ENCODE measurements at places on chromosomes 1 and 21.

DNA sequence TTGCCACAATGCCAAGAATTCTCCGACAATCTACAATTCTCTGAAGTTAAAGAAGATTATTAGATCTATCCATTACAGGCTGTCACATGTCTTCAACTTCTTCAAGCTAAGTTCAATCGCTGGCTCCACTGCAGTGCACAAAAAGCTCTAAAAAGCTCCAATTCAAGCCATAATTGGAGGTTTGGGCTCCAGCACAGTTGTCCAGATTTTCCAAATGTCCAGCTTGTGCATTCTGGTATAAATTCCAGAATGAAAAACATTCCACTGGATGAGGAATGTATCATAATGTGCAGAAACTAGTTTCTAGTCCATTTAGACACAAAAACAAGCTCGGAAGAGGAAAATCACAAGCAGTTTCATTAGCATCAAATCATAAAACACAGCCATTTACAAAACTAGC lies 138.6 kb downstream of the NRIP1 start:
- DNase-seq: no peak

GRCh38 chr1:74767490-74767889 lies 34.5 kb downstream of the TYW3 start:
- DNase-seq: no peak

- DNase-seq: no peak
Measured at GRCh38 chr1:107664982-107665925, 299.7 kb downstream of the VAV3 start.

- DNase-seq: no peak
Measured at GRCh38 chr1:108814343-108815125, 42.4 kb downstream of the AKNAD1 start.

GRCh38 chr1:203325026-203325417 lies 19.7 kb downstream of the BTG2 start:
- no peak for DNase-seq

GRCh38 chr1:17984583-17984982 lies 123.0 kb upstream of the IGSF21 start:
- no peak for DNase-seq

GRCh38 chr1:72827278-72827677 lies 544.9 kb upstream of the NEGR1 start:
- no peak for DNase-seq

DNA sequence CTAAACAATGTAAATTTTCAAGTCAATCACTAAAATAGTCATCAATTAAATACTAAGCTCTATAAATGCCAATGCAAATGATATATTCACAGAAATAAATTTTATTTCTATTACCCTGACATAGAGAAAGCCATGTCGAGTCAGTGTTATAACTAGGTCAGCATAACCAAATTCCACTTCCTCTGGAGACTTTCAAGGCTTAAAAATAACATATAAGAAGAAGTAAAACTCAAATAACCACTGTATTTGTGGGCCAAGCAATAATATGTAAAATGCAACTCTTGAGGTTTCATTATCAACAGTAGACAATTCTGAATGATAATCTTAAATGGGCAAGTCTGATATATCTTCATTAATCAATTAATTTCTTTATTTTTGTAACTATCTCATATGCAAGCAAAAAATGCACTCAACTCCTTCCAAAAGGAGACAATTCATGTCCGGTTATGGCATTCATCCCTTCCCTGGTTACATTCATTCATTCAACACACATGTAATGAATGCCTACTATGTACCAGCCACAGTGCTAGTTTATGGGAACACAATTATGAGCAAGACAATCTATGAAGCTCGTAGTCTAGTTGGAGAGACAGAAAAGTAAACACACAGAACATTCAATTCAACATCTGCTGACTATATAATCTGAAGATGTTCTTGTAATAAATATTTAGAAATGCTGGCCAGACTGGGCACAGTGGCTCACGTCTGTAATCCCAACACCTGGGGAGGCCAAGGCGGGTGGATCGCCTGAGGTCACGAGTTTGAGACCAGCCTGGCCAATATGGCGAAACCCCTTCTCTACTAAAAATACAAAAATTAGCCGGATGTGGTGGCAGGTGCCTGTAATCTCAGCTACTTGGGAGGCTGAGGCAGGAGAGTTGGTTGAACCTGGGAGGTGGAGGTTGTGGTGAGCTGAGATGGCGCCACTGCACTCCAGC lies 37.1 kb upstream of the CAP1 start:
- DNase-seq: no peak

DNA sequence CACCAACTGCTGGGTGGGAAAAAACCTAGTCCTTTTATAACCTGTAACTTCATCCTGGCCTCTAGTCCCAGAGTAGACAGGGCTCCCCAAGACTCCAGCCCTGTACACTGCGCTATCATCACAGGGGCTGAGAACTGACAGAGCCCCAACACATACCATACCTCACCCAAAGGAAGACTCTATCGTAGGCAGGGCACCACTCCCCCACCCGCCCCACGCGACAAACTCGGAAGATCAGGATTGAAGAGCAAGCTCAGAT lies 15.8 kb downstream of the INPP5B start:
- DNase-seq: no peak

DNA sequence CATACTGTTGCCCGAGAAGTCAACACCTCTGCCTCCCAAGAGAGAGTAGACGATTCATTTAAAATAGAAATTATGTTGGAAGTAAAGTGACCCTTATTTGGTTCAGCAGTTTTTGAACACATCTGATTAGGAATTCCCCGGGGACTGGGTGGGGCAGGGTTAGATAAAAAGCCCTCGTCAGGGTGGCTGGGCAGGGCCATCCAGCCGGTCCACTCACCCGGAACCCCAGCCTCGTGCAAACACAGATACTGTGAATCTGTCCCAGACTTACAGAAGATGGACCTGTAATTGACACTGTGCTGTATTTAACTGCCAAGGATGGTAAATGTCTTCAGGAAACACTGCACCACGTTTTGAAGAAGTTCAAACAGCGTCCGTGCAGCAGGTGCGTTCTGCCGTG lies 63.7 kb downstream of the PRDM16 start:
- DNase-seq: no peak

DNA sequence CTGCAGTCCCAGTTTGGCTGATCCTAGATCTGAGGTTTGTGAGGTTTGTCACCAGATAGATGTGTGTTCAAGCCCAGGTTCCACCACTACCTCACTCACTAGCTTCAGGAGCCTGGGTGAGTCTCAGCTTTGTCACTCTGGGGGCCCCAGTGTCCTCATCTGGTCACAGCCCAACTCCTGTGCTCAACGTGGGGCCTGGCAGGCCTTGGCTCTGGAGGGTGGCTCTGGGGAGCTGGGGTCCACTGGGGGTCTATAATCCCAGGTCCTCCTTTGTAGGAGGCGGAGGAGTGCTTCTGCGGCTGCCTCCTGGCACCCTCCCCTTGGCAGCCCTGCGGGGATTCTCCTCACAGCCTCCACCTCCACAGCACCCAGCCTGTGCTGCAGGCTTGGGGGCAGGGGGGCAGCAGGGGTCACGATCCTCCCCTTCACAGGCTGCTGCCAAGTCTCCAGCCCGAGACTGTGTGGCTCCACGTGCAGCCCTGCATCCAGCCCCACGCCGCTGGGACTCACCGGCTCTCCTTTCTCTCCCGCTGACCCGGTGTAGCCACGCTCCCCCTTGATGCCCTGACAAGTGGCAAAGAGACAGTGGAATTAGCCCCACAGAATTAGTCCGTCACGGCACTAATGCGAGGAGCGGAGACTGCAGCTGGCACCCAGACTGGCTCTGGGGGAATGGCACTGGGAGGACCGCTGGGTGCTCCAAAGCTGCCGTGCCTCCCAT lies 22.5 kb upstream of the PEF1 start:
- DNase-seq: no peak
